Adipocyte (in vitro differentiated cells): ENCODE measurements at places on chromosomes 3 and 15.

DNA sequence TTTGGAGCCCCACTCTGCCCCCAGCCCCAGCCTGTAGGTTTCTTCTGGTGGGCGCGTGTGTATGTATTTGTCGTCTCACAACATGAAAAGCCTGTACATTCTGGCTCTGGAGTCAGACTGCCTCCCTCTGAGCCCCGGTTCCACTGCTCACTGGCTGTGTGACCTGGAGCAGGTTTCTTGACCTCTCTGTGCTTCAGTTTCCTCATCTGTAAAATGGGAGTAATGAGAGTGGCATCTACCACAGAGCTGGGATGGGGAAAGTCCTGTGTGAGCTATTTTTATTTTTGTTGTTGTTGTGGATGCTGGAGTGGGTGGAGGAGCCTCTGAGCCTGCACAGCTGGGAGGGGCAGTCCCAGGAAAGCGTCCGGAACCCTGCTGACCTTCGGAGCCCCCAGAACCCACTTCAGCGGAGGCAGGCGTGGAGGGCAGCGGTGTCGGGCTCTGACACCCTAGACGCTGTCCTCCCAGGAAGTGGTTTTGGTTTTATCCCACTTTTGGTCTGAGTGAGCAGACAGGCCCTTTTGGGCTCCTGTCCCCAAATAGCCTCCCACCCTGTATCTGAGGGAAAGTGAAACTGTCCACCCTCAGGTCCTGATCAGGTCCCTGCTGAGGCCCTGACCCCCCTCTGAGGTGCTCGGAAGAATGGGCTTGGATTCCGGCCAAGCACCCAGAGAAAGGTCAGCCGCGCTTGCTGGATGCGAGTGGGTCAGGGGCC is 103.5 kb downstream of the CHSY1 start:
- no peak for DNase-seq

GRCh38 chr3:55591888-55592287 is 104.8 kb upstream of the WNT5A start:
- DNase-seq, result peak; percentile 8

DNA sequence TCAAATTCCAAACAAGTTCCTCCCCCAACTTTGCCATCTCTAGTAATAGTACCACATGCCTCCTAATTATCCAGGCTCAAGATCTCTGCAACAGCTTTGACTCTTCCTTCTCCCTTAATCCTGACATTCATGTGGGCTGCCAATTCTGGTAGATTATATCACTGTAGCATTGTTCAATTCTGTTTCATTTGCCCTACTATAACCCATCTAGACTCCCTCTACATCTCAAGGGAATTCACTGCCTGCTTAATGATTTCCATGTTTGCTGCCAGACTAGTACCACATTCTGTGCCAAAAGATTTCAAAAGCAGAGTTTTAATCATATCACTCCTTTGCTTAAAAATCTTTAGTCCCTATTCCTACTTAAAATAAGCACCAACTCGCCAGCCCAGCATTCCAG is 34.6 kb upstream of the PPIB start:
- DNase-seq, result peak; percentile 87

DNA sequence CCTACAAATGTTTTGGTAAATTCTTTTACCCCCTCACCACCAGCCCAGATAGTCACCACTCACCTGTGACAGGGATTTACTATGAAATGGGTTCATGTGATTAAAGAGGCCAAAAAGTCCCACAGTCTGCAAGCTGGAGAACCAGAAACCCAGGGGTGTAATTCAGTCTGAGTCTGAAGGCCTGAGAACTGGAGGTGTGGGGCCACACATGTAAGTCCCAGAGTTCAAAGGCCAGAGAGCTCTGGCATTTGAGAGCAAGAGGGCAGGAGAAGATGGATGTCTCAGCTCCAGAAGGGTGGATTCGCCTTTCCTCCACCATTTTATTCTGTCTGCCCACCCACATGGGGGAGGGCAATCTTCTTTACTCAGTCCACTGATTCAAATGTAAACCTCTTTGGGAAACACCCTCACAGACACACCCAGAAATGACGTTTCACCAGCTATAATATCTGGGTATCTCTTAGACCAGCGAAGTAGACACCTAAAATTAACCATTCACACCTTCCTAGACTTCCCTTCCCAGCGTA is 11.9 kb downstream of the RTP3 start:
- DNase-seq, result no peak

DNA sequence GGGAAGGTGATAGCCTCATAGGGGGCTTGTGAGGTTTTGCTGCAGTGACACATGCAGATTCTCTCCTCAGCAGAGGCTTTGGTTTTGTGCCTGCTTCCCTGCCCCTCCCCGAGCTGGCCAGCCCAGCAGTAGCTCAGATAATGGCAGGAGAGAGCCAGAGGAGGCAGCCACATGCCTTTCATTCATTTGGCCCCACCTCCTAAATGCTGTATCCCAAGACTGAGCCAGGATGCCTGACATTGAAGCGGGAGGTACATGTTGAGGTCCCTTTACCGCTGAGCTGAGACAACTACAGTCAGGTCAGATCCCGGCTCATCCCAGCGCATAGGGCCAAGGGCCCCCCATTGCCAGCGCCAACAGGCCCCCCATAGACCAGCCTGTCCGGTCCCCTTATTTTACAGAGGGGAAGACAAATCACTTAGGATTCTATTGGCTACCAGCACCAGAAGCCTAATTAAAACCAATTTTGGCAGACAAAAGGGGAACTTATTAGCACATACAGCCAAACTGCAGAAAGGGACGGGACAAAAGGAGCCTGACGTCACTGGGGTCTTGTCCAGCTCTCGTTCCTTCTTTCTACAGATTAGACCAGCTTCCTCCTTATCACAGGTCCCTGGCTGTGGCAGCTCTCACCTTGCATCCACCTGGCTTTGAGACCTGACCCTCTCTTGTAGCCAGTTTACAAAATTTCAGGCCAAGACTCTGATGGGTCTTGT is 12.1 kb upstream of the POLG start:
- no peak for DNase-seq

GRCh38 chr3:60384341-60384740 is 866.9 kb downstream of the FHIT start:
- no peak for DNase-seq

GRCh38 chr3:111246967-111247760 is 175.5 kb downstream of the NECTIN3 start:
- DNase-seq, result peak; percentile 40

GRCh38 chr15:98493966-98494511 is 154.3 kb upstream of the IGF1R start:
- DNase-seq, result no peak

GRCh38 chr15:78923480-78924360 is 21.1 kb downstream of the CTSH start:
- DNase-seq, result no peak

DNA sequence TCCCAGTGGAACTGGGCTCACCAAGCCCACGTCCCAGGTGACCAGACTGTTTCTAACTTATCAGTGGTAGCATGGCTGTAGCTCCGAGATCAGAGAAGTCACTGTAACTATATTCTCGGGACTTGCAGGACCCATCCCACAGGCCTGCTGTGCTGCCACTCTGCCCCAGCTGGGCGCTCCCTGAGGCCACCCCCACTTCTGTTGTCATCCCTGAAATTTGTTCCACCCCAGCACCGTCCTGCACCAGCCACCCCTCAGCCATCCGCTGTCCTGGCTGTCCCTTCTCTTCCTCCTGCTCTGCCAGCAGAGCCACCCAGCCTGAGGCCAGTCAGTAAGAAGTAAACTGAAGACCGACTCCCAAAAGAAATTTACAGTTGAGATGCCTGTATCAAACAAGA is 33.0 kb upstream of the VILL start:
- no peak for DNase-seq

DNA sequence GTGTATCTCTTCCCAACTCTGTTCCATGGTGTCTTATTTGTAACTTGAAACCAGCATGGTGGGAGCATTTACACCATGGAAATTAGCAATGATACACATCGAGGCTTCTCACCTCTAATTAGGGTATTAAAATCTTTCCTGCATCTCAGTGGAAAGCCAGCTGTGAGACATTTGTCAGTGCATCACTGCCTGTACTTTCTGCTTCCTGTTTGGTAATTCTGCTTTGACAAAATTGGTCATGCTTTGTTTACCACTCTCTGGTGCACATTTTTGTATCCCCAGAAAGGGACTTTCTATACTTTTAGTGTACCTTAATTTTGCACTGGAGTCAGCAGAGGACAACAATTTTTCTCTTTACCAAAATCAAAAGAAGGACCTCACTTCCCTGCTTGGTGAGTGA is 402.1 kb downstream of the PDCD6IP start:
- no peak for DNase-seq

GRCh38 chr3:179189759-179190158 is 41.6 kb downstream of the PIK3CA start:
- peak; percentile 90 for DNase-seq

DNA sequence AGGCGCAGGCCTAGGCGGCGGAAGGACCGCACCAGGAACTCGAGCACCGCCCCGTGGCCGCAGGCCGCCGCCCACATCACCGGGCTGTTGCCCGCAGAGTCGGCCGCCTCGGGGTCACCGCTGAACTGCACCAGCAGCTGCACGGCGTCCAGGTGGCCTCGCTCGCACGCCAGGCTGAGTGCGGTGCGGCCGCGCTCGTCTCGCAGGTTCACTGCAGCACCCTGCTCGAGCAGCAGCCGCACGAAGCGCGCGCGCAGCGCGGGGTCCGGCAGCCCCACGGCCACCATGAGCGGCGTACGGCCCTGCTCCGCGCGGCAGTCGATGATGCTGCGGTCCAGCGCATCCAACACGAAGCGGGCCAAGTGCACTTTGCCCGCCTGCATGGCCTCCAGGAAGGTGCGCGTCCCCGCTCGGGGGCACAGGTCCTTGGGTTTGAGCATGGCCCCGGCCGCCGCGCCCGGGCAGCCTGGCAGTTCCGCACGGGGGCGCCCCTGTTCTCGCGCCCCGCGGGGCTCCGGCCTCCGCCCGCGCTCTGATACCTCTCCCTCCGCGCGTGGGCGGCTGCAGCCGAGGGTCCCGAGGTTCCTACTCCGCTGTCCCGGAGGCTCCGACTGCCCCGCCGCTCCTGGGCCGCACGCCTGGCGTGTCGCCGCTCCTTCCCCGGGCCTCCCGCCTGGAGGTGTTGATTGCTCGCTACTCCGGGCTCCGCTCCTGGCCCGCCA is 556 bp downstream of the ANKRD63 start:
- DNase-seq, result peak; percentile 36

GRCh38 chr3:37974121-37975083 is 16.2 kb upstream of the VILL start:
- DNase-seq, result peak; percentile 65

- DNase-seq, result peak; percentile 30
Measured at GRCh38 chr15:50024281-50024680, 94.8 kb downstream of the ATP8B4 start.

- DNase-seq, result peak; percentile 36
Measured at GRCh38 chr3:148344521-148344920, 353.2 kb upstream of the AGTR1 start.

GRCh38 chr15:51314391-51315337 is 23.7 kb downstream of the CYP19A1 start:
- no peak for DNase-seq

DNA sequence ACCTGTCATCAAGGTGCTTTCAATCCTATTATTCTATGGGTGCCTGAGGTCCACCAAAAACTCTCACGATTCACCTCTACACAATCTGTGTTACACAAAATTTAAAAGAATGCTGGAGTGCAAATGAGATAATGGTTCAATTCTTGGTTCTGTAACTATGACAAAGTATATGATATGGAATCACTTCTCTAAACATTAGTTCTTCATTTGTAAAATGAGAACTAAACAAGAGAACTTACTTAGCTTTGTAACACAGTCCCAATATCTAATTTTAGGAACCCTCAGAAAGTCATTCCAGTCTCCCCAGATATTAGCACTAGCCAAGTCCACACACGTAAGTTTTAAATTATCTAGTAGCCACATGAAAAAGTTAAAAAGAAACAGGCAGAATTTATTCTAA is 111.5 kb downstream of the TBL1XR1 start:
- no peak for DNase-seq

GRCh38 chr3:43817825-43818224 is 127.1 kb downstream of the ABHD5 start:
- DNase-seq, result no peak

GRCh38 chr15:68819495-68820294 is 1.0 kb downstream of the ANP32A start:
- DNase-seq, result peak; percentile 76

DNA sequence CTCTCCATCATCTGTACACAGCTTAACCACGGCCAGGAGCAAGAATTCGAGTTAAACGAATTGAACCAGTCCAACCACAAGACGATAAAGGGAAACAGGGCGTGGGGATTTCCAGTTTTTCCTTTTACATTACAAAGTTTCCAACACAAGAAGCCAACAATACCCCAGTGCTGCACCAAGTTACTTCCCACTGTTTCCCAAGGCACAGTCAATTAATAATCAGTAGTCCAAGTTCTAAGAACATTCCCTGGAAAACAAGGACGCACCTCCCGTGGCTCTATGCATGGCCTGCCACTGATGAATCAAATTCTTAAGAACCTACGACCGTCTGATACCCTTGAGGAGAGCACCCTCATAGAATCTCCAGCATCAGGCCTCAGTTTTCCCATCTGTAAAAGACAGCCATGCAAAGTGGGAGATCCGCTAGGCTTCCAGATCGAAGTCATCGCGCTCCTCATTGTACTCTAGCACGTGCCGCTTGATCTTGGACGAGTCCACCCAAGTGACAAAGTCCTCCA is 774 bp downstream of the IMP3 start:
- DNase-seq, result peak; percentile 50

DNA sequence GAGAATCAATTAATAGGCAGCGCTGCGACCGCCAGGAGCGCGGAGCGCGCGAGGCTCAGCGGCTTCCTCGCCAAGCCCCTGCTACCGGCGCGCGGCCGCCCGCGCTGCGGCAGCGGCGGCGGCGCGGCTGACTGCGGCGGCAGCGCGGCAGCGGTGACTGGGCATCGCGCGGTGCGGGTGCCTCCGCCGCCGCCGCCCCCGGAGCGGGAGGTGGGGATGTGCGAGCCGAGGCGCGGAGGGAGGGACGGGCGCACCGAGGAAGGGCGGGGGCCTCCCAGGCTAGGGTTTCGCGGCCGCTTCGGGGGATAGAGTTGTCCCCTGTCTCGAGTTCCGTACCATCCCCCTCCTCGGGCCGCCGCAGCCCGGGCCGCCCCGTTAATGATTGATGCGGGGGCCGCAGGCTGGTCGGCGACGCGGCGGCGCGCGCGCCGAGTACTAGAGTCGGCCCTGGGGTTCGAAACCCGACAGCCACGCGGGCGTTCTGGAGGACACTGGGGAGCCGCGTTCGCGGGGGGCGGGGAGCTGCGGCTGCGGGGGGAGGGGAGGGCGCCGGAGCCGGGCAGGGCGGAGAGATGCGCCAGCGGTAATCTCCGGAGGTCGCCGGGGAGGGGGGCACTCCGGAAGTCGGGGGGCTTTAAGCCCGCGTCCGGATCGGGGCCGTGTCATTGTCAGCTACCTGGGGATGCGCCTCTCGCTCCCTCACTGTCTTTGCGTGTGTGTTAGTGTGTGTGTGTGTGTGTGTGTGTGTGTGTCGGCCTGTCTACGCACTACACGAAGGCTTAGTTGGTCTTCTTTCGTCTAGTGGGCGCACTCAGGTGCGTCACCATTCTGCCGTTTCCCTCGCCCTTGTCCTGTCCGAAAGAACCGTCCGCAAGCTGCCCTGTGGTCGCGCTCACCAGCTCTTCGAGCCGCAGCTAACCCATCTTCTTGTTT is at the start of gene PAQR9:
PAQR9 (minus strand) TSS at position 159 of the 933 bp plus-strand sequence. CDS start 338 bp downstream, outside the sequence.
- DNase-seq, result peak; percentile 63
